Stimulated activated CD8-positive, alpha-beta memory T cell treated with anti-CD3 and anti-CD28 coated beads, Interleukin-4, amount 100 ng/mL, for 1 hour (primary cell): ENCODE measurements at places on chromosomes 12 and 14.

DNA sequence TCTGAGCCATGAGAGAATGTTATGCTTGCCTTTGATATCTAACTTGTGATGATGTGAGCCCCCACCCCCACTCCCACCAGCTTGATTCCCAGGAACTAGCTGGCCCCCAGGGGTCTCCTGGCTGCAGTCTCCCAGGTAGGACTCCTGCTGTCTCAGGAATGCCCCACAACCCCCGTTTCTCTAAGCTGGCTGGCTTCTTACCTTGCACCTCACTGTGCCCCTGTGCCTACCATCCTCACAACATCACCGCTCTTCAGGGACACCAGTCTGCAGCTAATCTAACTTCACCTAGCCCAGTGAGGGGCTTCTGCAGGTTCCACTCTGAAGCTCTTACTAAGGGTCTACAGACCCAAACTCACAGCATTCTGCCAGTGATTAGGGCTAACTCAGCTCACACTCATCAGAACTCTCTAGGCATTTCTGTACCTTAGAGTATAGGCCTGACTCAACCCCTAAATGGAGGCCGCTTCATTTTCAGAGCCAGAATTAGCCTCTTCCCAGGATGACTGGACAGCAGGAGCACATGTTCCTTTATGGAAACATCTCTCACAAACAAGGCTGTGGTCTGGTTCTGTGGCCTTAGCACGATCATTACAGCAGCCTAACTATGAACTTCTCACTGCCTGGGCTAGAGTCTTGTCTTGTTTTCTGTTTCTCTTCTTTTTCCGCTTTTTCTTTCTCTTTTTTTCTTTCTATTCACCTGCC, 72.8 kb upstream of the IFNG-AS1 start:
- no peak for DNase-seq

DNA sequence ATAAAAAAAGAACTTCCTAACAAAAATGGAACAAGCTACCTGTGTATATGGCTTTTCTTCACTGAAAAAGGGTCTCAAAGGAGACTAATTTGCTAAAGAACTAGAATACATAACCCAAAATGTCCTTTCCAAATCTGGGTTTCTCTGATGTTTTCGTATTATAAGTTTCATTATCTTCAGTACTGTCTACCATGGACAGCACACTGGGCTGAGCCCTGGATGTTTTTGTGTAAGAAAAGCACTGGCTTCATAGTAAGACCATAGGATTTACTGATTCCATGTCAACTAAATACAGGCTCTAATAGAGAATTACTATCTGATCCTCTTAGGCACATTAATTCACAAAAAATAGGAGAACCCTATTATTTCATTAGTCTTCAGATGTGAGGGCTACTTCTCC, 94.3 kb upstream of the GPHB5 start:
- no peak for DNase-seq

- no peak for DNase-seq
Measured at GRCh38 chr14:99688629-99689028, 4.5 kb downstream of the CYP46A1 start.

GRCh38 chr12:53805791-53806190, 54.0 kb upstream of the CISTR start:
- DNase-seq: no peak

- no peak for DNase-seq
Measured at GRCh38 chr14:22433069-22433468, 156.0 kb downstream of the DAD1 start.

GRCh38 chr14:105168496-105168978, at the start of gene JAG2:
TSS of gene JAG2 (minus strand) at chr14:105168776. CDS start at chr14:105168420, 356 bp downstream.
- DNase-seq: no peak

DNA sequence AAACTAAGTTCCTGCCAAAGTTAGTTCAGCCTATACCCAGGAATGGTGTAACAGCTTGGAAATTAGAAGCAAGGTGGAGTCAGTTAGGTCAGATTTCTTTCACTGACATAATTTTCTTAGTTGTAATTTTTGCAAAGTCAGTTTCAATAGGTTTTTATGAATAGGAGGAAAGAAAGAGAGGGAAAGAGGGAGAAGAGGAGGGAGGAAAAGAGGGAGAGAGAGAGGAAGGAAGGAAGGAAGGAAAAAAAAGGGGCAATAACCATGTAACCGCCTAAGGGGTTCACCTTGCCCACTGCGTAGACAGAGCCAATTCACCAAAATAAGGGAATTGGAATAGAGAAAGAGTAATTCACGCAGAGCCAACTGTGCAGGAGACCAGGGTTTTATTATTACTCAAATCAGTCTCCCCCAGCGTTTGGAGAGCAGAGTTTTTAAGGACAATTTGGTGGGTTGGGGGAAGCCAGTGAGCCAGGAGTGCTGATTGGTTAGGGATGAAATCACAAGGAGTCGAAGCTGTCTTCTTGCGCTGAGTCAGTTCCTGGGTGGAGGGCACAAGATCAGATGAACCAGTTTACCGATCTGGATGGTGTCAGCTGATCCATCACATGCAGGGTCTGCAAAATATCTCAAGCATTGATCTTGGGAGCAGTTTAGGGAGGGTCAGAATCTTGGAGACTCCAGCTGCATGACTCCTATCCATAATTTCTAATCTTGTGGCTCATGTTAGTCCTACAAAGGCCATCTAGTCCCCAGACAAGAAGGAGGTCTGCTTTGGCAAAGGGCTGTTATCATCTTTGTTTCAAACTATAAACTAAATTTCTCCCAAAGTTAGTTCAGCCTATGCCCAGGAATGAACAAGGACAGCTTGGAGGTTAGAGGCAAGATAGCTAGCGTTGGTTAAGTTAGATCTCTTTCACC, 126.0 kb upstream of the AMIGO2 start:
- no peak for DNase-seq

- DNase-seq: no peak
Measured at GRCh38 chr14:44339862-44340261, 167.2 kb downstream of the FSCB start.

DNA sequence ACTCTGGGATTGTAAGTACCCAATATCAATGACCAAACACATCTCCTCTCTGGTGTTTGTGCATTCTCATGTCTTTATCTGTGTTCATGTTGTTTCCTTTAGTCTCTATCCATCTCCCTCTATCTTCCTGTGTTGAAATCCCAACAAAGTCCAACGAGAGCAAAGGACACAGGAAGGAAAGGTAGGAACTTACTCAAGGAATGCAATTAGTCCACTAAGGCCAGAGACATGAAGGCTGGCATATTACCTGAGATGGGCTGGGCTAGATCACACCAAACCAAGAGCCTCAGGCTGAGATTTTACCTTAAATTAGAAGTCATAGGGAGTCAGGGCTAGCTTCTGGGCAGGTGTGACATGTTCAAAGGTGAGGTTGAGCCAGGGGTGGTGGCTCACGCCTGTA, 14.3 kb upstream of the LGALS3 start:
- no peak for DNase-seq

GRCh38 chr12:124388038-124388671, 93.3 kb downstream of the RFLNA start:
- no peak for DNase-seq

GRCh38 chr14:96586056-96586455, 83.9 kb downstream of the PAPOLA start:
- DNase-seq: no peak

GRCh38 chr12:13959131-13959723, 22.2 kb downstream of the GRIN2B start:
- DNase-seq: no peak

GRCh38 chr12:113048716-113049127, 7.8 kb upstream of the DTX1 start:
- peak; percentile 23 for DNase-seq

- DNase-seq: no peak
Measured at GRCh38 chr14:77253333-77254190, 17.4 kb downstream of the NGB start.

- no peak for DNase-seq
Measured at GRCh38 chr12:12811343-12811742, 1.8 kb upstream of the DDX47 start.

DNA sequence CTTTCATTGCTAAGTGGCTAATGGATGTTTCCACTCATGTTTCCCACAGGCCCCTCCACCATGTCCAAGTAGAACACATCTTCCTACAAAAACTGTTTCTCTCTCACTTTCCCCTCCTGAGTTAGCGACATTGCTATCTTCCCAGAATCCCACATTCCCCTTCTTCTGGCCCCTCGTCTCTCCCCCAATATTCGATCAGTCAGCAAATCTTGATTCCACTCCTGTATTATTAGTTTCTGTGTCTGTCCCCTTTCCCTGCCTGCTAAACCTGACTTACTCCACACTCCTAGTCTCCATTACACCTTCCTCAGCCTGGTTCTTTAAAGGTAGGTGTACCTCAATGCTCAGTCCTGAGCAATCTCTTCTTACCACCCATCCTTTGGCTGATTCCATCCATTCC, 19.3 kb upstream of the SAMD4A start:
- no peak for DNase-seq

GRCh38 chr14:34103176-34103575, 152.3 kb upstream of the EGLN3 start:
- DNase-seq: no peak

- DNase-seq: no peak
Measured at GRCh38 chr12:59453475-59453874, 142.4 kb upstream of the SLC16A7 start.

DNA sequence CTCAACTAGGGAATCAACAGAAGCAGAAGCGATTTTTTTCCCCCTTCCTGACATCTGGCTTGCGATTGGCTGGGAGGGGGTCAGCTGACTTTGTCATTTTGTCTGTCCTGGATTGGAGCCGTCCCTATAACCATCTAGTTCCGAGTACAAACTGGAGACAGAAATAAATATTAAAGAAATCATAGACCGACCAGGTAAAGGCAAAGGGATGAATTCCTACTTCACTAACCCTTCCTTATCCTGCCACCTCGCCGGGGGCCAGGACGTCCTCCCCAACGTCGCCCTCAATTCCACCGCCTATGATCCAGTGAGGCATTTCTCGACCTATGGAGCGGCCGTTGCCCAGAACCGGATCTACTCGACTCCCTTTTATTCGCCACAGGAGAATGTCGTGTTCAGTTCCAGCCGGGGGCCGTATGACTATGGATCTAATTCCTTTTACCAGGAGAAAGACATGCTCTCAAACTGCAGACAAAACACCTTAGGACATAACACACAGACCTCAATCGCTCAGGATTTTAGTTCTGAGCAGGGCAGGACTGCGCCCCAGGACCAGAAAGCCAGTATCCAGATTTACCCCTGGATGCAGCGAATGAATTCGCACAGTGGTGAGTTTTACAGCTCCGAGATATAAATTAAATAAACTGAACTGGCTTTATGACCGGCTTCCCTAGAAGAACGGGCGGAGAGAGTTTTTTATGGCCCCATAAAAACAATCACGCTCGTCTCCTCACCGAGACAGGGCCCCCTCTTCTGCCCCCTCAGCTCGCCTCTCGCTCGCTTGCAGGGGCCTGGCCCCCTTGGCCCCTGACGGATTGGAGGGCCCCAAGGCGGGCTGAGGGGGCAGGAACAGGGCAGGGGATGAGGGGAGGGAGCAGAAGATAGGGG, at the start of gene HOXC6:
Gene HOXC6, plus strand, starts transcription at position 127 of the 888 bp plus-strand sequence. Its CDS starts 82 bp downstream, at position 209.
- DNase-seq: no peak
